ENCODE measurements at places on chromosomes 12 and 14.

- no peak for DNase-seq
Observed at GRCh38 chr14:74975059-74975810, 19.8 kb upstream of the PGF start.

DNA sequence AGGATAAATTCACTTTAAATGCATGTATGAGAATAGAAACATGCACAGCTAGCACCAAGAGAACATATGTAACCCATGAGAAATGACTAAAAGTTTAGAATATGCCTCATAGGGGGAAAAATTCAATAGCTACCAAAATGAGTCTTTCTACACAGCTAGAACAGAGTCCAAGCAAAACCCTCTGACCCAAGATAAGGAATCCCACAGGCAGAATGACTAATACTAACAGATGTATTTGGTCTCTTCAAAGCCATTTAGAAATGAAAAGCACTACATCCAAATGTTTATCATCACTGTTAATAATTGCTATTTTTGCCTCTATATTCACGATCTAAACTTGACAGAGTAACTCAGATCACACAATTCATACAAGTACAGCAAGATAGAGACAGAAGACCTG, 44.0 kb downstream of the KICS2 start:
- DNase-seq: peak; percentile 64

DNA sequence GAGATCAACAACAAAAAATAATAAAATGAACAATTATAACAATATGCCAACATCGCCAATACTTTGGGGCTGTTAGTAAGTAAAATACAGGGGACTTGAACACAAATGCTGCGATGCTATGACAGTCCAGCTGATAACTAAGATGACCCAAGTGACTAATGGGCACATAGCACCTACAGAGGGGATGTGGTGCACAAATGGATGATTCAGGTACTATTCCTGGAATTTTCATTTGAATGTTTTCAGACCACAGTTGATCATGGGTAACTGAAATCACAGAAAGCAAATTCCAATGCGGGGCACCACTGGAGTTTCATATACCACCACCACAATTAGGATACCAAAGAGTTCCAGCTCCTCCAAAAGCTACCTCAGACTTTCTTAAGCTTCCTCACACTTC, 82.9 kb downstream of the RCOR1 start:
- DNase-seq: no peak

GRCh38 chr14:21263284-21264024, 5.8 kb downstream of the HNRNPC start:
- DNase-seq: no peak

DNA sequence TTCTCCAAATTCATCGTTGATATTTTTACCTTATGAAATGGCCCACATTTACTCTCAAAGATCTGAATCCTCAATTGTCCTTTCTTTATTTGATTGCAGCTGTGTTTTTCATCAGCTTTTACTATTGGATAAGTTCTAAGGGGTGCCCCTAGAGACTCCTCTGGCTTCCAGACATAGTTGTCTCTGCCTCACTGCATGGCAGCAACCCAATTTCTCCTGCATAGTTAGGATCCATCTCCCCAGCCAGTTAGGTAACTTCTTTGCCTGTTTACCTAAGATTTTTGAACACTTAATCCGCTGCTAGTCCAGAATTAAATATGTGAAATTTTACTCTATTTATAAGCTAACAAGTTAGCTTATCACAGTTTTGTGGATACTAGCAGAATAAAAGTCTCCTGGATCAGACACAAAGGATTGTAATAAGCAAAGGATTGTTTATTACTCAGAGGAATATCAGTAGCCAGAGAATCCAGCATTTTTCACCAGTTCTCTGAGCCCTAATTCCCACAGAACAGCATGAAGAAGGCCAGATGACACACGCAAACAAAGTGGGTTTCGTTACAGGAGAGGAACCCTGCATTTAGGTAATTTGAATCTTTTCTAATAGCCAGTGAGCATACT, 101.1 kb downstream of the BBS10 start:
- peak; percentile 43 for DNase-seq

DNA sequence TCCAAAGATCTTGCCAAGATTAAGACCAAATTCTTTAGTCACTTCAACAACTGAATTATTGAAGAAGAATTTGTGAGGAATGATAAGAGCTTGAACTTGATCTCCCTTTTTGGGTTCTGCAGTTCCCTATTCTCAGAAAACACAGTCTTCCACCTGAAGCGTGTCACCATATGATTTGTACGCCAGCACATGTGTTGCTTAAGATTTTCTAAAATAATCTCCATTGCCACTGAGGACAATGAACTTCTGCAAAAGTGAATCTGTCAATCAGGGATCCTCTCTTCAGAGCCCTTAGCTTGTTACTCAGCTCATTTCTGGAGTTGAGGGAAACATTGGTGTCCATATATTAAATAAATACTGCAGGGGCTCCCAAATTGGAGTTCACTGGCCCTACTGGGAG, 4.2 kb upstream of the SPIC start:
- DNase-seq: no peak

GRCh38 chr12:49761677-49762467, 20.5 kb downstream of the TMBIM6 start:
- no peak for DNase-seq
